K562 (cell line): ENCODE measurements at places on chromosomes 11 and 22. TPM values are rescaled to one million over a fixed set of nuclear protein-coding genes. Genes with fewer than 3 reads are reported as not detected.

Gene SSTR3
- not detected in 2 replicates for total RNA-seq

Gene OR5P2
- total RNA-seq: not detected in 2 replicates

Gene SCGB1C1
- total RNA-seq: not detected in 2 replicates

- no peak for DNase-seq
Measured at GRCh38 chr22:24413271-24413670, 14.1 kb upstream of the ADORA2A start.

DNA sequence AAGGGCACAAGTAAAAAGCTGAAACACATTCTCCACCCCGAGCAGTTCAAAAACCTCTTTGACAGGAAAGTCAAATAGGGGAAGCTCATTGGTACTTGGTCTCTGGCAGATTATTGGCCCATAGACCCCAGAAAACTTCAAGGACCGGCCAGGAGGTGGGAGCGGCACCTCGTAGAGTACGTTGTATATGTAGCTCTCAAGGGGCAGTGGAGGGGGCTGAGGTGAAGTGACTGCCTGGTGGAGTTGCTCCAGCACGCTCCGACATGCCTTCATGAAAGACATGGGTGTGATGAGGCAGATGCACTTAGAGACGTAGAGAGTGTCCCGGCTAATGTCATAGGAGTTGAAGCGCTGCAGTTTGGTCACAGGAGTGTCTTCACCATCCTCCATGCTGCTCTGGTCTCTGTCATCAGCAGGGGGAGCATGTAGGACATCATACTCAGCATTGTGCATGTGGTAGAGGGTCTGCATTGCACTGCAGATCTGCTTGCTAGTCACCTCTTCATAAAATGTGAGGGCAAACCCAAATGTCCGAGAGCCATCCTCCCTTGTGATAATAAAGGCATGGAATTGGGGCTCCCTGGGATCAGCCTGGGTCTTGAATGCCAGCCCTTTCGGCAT, 61.3 kb downstream of the DENND5A start:
- DNase-seq: no peak

DNA sequence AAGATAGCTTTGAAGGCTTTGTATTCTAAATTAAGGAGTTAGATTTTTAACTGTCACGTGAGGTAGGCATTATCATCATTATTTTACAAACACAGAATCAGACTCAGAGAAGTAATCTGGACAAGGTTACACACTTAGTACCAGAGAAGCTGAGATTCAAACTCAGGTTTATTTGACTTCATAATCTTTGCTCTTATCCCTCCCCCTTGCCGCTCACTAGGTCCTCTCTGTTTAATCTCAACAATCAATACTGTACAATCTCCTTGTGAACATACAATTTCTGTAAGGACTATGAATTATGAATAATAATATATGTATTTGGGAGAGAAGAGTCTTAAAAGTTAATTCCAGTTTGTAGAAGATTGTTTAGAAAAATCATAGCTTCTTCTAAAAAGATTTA, 5.2 kb upstream of the DNAJB7 start:
- DNase-seq: no peak

DNA sequence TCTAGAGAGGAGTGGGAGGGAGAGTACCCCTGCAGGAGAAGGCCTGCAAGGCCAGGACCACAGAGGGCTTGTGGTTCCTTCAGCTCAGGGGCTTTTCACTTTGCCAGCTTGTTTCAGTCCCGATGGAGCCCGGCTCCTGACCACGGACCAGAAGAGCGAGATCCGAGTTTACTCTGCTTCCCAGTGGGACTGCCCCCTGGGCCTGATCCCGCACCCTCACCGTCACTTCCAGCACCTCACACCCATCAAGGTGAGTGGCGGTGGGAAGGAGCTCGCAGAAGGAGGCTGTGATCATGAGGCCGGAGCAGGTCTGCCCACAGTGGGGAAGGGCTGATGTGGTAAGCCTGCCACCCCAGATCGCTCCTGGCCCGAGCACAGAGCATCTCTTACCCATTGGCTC, 13.5 kb downstream of the ACP2 start:
- DNase-seq: no peak
